ENCODE measurements at places on chromosomes 2 and 18.

- no peak for DNase-seq
Measured at GRCh38 chr2:84782717-84783442, 98.0 kb downstream of the TRABD2A start.

DNA sequence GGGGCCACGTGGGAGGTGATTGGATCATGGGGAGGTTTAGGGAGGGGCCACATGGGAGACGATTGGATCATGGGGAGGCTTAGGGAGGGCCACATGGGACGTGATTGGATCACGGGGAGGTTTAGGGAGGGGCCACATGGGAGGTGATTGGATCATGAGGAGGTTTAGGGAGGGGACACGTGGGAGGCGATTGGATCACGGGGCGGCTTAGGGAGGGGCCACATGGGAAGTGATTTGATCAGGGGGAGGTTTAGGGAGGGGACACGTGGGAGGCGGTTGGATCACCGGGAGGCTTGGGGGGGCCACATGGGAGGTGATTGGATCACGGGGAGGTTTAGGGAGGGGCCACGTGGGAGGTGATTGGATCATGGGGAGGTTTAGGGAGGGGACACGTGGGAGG, 22.5 kb upstream of the SALL3 start:
- no peak for DNase-seq

DNA sequence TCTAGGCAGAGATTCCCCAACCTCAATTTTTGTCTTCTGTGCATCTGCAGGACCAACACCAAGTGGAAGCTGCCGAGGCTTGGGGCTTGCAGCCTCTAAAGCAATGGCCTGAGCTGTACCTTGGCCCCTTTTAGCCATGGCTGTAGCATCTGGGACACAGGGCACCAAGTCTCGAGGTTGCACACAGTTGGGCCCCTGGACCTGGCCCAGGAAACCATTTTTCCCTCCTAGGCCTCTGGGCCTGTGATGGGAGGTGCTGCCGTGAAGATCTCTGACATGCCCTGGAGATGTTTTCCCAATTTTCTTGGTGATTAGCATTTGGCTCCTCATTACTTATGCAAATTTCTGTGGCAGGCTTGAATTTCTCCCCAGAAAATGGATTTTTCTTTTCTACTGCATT, 105.7 kb upstream of the LDAH start:
- no peak for DNase-seq

- DNase-seq = no peak
Measured at GRCh38 chr2:80361904-80362303, 57.4 kb upstream of the LRRTM1 start.

DNA sequence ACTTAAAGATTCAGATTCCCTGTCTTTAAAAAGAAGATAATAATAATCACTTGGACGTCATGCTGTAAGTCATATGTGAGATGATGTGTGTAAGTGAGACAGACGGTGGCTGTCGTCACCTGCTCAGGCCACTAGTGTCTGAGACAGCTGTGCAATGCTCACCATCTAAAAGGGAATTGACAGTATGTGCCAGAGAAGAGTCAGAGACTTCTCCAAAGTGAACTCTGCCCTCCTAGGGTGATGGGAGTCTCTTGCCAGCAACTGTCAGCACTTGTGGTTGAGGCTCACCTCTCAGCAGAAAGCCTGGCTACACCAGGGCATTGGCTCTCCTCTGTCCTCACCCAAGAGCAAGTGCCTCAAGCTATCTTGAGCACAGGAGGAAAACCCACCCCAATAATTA, 131.6 kb upstream of the DNAJC10 start:
- no peak for DNase-seq

DNA sequence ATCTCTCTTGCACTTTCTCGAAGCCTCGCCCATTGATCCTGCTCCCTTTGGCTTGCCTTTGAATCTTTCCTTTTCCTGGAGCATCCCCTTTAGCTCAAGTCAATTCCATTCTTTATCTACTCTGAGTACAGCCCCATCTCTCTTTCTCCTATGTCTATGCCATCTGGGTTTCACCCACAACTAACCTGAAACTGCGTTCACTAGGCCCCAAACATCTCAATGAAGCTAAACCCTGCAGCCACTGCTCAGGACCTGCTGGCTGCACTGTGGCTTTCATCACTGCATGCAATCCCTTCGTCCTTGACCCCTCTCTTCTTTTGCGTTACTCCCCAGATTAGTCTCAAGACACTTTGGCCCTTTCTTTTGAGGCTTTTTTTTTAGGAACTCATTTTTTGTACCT, 81.6 kb upstream of the CYRIA start:
- no peak for DNase-seq

DNA sequence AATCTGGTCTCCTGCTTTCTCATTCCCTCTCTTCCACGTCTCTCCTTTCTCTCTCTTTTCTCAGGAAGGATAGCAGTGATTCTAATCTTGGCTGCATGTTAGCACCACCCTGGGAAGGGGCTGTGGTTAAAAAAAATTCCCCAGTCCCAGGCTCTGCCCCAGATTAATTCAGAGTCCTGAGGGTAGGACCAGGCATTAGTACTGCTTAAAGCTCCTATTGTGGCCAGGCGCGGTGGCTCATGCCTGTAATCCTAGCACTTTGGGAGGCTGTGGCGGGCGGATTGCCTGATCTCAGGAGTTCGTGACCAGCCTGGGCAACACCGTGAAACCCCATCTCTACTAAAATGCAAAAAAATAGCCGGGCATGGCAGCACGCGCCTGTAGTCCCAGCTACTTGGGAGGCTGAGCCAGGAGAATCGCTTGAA, 35.4 kb upstream of the EML4 start:
- DNase-seq = no peak

- DNase-seq = no peak
Measured at GRCh38 chr18:74291472-74291770, 342 bp downstream of the CYB5A start.

DNA sequence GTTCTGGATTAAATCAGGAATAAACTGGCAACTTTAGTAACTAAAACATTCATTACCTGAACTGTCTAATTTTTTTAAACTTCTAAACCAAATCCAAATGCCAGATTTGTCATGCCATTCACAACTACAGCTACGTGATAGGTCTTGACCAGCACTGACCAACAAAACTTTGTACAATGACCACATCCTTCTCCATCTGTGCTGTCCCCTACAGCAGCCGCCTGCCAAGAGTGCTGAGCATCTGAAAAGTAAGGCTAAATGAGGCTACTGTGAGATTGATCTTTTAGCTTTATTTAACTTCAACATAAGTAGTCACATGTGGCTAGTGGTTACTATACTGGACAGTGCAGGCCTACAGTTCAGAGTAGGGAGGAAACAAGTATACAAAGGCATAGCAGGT, 7.6 kb downstream of the FAM168B start:
- DNase-seq = no peak
